SW 1271 (cell line): ENCODE measurements at places on chromosomes 12 and 14.
A peak's percentile ranks its signal among the peaks of the same experiment; 100 is the strongest.

DNA sequence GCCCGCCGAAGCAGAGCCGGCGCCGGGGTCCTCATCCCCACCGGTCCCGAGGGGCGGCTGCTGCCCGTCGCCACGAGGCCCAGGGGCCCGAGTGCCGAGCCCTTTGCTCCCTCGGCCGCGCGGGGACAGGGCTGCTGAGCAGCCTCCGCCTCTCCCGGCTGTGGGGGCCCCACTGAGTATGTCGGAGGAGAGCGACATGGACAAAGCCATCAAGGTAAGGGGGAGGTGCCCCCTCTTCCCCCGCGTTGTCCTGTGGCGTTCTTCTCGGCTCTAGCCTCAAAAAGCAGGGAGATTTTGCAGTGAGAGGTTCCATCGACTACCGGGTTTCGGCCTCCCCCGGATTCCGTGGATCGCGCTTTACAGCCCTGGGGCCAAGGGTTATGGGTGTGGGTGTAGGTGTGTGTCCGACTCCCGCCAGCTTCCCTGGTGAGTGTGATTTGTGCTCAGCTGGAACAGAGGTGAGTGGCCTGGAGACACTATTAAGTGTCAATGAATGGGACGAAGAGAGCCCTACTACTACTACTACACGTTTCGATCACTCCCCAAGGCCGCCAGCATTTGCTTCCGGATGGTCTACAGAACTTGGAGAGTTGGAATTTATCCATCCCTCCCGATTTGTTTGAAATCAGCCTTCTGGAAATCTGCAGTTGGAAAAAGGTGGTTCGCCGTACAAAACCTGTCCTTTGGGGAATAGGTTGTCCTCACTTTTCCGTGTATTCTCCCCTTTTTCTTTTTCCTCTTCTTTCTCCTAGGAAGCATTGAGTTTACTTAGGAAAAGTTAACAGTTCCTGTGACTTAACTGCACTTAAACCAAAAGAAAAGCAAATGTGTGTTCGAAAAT is 748 bp downstream of the MAPKAPK5 start:
- DNase-seq = peak; percentile 21

DNA sequence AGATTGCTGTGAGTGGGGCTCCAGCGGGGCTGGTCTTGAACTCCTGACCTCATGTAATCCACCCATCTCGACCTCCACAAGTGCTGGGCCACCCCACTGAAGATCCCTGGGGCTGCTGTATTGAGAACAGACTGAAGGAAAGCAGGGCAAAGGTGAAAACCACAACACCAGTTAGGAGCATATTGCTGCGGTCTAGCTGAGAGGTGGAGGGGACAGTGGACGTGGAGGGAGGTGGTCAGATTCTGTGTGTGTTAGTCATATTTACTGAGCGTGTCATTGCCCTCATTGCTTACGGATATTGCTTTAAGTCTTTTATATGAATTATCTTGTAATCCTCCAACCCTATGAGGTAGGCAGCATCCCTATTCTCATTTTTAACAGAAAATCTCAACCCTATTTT is 69.0 kb upstream of the OVCH1 start:
- no peak for DNase-seq

DNA sequence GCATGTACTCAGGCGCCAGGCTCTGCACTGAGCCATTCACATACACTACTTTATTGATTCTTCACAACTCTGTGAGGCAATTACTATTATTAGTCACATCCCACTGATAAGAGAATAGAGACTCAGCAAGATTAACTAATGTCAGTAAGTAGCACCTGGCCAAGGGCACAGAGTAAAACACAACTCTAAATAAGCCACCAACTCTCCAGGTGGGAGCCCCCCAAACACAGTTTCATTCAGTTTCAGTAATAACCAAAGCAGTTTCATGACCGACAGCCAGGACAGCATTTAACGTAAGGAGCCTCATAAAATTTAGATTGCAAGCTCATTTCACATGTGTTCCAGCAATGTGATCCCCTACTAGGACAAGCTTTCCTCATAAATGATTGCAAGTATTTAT is 323.1 kb upstream of the CCDC196 start:
- no peak for DNase-seq

DNA sequence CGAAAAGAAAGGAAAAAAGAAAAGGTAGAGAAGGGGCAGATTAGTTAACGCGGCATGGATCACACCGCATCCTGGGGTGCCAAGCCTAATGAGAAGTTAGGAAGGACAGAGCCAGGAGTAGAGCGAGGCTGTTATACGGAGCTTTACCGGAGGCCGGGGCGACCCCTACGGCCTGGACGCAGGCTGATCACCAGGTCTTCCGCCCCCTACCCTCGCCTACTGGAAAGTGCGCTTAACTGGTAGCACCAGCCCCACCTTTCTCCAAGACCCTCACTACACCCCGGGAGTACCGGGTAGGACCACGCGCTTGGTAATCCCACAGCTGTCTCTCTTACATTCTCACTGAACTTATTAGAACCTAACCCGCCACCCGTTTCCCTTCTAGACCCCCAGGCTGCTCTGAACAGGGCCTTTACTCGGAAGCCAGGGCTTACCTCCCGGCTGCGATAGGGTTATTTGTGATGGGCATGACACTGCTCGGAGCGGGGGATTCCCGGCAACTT is 33.8 kb downstream of the WBP11 start:
- no peak for DNase-seq

- DNase-seq = no peak
These were observed 43.3 kb downstream of the AEBP2 start for GRCh38 chr12:19482551-19483109.

DNA sequence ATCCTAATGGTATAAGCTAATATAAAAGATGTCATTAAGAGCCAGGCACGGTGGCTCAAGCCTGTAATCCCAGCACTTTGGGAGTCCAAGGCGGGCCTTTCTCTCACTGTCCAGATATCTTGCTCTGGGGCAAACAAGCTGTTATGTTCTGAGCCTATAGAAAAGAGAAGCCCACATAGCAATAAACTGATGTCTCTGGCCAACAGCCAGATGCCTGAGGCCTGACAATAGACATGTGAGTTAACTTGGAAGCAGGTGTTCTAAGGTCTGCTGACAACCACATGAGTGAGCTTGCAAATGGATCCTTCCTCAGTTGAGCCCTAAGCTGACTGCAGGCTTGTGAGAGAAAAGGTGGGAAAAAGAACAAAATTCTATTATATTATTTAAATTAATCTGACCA is 25.0 kb downstream of the YAF2 start:
- DNase-seq = no peak

DNA sequence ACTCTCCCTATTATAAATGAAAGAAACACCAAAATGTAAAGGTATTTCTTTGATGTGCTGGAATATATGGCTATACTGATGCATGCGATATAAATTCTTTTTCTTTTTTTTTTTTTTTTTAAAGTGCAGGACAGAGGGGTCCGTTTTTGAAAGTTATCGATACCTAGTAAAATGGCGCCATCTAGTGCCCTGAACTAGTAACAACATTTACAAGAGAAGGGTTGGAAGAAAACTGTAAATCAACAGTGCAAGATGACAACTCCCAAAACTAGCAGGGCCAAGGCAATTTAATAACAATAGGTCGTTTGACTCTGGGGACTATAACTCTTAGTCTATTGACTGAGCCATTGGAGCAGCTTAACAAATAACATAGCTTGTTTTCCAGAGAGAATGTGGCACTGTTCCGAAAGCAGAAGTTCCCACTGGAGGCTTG is 137.7 kb downstream of the SPTSSA start:
- DNase-seq = no peak

- DNase-seq = peak; percentile 78
These were observed 75.1 kb downstream of the IRF2BPL start for GRCh38 chr14:76953311-76953945.

GRCh38 chr14:72606879-72607278 is 287.0 kb downstream of the DPF3 start:
- no peak for DNase-seq

- DNase-seq = peak; percentile 50
These were observed 22.3 kb downstream of the DCAF4 start for GRCh38 chr14:72948481-72949138.

- DNase-seq = no peak
These were observed 145.1 kb upstream of the GRIP1 start for GRCh38 chr12:66823857-66824570.

GRCh38 chr14:96130854-96131253 is 73.8 kb upstream of the BDKRB2 start:
- DNase-seq = no peak

GRCh38 chr14:71341156-71341555 is 433.9 kb downstream of the PCNX1 start:
- no peak for DNase-seq

DNA sequence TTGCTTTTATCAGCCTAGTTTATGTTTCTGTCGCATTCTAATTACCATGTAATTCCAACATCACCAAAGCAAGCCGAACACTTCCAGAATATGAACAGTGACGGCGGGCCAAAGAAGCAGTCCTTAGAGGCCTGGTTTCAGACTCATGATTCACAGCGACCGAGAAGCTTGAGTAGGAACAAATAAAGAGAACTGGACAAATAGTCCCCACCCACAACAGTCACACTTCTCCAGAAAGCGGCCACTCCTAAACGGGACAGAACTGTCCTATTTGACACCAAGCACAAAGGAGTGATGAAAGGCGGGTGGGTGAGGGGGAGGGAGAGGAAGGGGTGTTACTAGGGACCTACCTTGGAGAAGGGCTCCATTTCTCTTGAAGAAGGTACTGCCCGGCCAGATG is 136.4 kb downstream of the FOXN3 start:
- no peak for DNase-seq

DNA sequence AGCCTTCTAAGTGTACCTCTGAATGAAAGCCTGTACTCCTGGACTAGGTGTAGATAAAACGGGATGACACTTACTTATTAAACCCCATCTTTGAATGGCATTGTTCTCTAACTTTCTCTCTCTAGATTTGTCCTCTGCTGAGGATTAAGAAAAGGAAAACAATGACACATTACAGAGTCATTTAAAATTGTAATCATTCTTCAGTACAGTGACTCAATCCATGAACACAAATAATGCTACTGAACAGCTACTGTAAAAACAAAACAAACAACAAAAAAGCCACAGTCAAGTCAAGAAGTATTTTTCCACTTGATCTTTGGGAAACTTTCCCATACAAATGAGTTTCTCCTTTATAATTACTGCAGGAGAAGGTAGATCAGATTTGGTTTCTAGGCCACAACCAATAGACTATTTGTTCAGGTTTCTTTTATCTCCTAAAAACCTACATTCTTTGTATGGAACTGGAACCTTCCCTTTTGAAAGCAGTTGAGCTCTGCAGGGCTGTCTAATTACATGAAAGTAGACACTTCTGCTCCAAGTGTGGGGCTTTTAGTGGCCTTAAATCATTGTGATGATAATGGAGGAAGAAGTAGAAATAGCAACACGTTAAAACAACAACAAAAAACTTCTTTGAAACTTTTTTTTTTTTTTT is 219.1 kb downstream of the ESR2 start:
- DNase-seq = peak; percentile 63

DNA sequence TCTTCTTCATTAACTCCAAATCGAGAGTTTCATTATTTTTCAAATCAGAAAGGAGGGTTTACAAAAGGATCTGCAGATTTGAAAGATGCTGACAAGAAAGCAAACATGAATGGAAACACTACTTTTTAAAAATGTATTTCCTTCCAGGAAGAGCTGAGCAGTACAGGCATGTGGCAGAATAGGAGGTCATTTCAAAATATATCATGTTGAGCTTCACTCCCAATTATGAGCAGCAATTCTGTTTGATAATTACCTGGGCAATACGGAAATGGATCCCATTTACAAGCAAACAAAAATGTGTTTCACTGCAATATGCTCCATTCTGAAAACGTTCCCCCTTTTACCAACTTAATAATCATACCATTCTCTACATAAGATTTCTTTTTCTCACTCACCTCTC is 147.7 kb upstream of the BCL2L14 start:
- no peak for DNase-seq

DNA sequence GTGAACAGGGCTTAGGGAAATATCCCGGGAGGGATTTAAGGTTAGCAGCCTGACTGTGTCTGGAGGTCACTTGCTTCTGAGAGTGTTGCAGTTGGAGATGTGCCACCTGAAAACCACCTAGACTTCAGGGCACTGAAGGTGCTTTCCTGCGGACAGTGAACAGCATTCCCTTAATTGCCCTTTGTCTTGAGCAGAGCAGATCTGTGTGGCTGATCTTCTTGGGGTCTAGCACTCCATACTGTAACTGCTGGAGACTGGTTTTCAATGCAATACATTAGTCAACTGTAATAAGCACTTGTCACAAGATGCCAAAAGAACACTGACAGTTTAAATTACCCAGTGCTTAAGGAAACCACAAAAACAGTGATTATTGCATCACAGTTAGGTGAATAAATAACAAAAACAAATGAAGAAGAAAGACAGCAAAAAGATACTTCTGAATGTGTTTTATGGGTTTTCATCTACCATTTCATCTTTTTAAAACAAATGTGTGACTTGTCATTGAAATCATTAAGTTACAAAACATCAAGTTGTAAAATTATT is 111.8 kb downstream of the PRIMA1 start:
- no peak for DNase-seq

DNA sequence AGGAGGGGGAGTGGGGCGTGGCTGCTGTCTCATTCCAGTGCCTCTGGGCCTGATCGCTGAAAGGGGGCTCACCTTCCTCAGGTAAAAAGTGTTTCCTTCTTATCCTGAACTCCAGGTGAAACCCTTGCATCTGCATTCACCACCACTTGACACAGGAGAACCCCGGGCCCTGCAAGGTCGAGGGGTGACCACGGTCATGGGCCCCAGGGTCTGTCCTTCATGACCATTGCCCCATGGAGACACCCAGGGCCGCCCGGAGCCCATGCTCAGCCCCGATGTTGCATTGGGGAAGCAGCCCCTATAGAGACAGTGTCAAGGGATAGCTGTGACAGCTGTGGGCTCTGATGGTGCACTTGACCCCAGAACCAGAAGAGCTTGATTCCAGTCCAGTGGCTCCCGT is 34.4 kb upstream of the DYNC1H1 start:
- no peak for DNase-seq

GRCh38 chr12:81956468-81956860 is 197.3 kb upstream of the PPFIA2 start:
- DNase-seq = no peak

- no peak for DNase-seq
These were observed 43.3 kb upstream of the ISM2 start for GRCh38 chr14:77541905-77542304.

DNA sequence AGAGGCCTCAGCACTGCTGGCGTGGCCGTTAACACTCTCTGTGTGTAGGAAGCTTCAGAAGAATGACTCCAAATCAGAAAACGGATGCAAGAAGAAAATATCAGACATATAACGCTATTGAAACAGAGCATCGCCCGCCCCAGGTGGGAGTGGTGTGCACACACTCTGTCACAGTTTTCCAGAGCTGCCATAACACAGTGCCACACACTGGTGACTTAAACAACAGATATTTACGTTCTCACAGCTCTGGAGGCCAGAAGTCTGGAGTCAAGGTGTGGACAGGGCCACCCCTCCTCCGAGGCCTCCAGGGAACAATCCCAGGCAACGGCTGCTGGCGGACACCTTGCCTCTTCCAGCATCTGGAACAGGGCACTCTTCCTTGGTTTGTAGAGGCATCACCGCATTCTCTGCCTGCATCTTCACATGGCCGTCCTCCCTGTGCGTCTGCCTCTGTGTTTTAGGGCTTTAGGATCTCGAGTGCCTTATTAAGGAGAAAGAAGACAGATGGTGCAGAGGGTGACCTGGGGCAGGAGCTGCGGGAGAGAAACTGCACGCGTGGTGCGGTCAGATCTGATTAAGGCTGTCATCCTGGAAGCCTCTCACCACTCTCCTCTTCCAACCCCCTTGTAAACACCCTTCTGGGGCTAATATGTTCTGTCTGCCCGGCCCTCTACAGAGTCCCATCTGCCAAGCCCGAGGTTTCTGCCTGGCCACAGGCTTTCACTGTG is 141.0 kb downstream of the SLC15A4 start:
- no peak for DNase-seq
